ENCODE measurements at places on chromosomes 5 and 9.

DNA sequence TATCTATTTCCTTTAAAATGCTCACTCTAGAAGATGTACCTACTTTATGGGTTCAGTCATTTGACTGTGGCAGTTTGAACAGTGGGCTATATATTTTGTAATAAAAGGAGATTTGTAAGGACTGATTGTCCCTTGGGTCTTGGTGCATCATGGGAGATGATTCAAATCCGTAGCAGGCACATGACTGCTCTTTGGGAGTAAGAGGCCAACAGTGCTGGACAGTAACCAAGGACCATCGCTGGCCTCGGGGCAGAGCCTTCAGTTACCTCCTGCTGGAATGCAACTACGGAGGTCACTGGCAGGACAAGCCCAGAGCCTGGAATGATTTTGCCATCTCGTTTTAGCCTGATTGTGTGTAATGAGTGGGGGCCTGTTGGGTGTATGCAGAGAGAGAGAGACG is 7.0 kb upstream of the MAMDC2 start:
- DNase-seq = no peak

DNA sequence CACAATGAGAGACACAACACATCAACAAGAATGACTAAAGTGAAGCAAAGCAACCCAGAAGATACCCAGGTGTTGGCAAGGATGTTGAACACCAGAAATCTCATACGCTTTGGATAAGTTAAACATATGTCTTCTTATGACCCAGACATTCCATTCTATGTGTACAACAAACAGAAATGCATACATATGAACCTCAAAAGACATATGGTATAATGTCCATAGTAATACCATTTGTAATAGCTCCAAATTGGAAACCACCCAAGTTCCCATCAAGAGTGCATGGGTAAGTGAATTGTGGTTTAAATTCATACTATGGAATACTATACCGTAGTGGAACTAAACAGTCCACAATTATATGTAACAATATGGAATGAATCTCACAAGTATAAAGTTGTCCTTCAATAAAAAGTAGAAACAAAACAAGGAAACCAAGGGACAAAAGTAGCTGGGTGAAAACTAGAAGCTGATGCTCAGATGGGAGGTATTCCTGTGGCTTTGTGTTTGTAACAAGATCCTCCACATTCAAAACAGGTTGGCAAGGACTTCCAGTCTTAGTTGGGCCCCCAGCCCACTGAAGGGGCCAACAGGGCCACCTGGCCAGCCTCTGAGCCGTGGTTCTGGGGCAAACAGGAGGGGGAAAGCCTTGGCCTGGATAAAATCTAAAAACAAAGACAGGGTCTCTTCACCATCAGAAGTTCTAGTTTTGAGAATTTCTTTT is 171.8 kb upstream of the PITX1 start:
- DNase-seq = no peak

DNA sequence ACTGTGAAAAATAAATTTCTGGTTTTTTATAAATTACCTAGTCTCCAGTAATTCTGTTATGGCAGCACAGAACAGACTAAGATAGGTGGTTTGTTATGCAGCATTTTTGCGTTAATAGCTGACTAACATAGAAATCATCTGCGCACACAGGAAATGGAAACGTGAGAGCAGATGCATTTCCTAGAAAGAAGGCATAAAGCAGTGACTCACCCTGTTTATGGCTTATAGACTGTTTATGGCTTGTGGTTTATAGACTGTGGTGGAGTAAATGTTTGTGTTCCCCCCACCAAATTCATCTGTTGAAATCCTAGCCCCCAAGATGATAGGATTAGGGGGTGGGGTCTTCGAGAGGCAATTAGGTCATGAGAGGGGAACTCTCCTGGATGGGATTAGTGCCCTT is 18.3 kb upstream of the OSMR start:
- DNase-seq = no peak

- no peak for DNase-seq
Measured at GRCh38 chr9:128860937-128861336, 20.8 kb downstream of the KYAT1 start.
